ENCODE measurements at places on chromosomes 5 and 9. TPM values are rescaled to one million over a fixed set of nuclear protein-coding genes. Genes with fewer than 3 reads are reported as not detected.

Gene BNC2
- total RNA-seq: 9.6 TPM

Gene PIP5K1B
- not detected for total RNA-seq

Gene LCN1
- not detected for total RNA-seq

Gene RGS7BP
- total RNA-seq: 0.36 TPM

Data from cardiac atrium fibroblast (primary cell).